ENCODE measurements at places on chromosomes 6 and 20. TPM values are rescaled to one million over a fixed set of nuclear protein-coding genes. Genes with fewer than 3 reads are reported as not detected.

The SULF2 gene
- 22.1 TPM for total RNA-seq

The DDO gene
- 0.14 TPM for total RNA-seq

The CST5 gene
- total RNA-seq = not detected

The TXNDC5 gene
- total RNA-seq = 132 TPM

The DNAH8 gene
- not detected for total RNA-seq

The SNX5 gene
- total RNA-seq = 224 TPM

The TMEM200A gene
- total RNA-seq = 0.05 TPM

The MRPL2 gene
- total RNA-seq = 57.9 TPM

The FUT9 gene
- not detected for total RNA-seq

The PTGIS gene
- 0.02 TPM for total RNA-seq

The CCNC gene
- total RNA-seq = 24.8 TPM

The GSTA2 gene
- total RNA-seq = not detected

The ANKS1A gene
- total RNA-seq = 7.9 TPM

The MUCL3 gene
- 0.10 TPM for total RNA-seq

The PDE7B gene
- total RNA-seq = 0.61 TPM

The NKX2-2 gene
- total RNA-seq = not detected

The GGTLC1 gene
- total RNA-seq = not detected

The VWA7 gene
- 1.3 TPM for total RNA-seq

All from A549 treated with AZD2906 at 1 μM for 4 hours (cell line).